Right cardiac atrium (tissue), 5 donors: ENCODE measurements at places on chromosomes 11 and 22.

DNA sequence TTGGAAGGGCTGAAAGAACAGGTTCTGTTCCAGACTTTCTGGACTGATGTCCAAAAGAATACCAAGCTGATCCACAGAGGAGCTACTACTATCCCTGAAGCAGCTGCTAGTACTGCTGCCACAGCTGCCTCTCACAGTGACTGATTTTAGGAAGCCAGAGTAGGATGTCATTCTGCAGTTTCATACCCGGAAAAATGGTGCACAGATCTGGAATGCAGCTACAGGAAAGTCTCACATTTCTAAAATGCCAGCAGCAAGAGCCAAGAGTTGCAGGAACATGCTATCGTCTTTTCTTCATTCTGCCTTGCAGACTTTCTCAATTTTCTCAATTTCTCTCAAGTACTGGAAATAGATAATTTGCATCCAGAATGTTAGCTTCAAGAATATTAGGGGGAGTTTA, 19.4 kb upstream of the CCDC179 start:
- DNase-seq = no peak

DNA sequence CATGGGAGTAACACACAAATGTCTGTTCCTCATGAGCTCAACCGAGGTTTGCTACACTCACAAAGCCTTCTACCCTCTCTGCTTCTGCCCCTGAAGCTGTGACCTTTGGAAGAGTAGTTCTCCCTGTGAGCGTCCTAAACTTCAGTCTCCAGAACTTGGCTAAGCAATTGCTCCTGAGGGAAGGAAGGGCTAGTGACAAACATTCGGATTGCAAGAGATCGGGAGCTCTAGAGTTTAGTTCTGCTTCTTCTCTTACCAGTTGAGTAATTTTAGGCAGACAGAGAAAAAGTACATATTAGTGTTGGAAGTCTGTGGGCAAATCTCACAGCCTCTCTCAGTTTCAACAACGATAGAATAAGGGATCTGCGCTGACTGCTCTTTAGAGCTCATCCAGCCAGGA, 27.3 kb upstream of the ELF5 start:
- no peak for DNase-seq

GRCh38 chr11:134401825-134402809, 9.9 kb downstream of the B3GAT1 start:
- no peak for DNase-seq

DNA sequence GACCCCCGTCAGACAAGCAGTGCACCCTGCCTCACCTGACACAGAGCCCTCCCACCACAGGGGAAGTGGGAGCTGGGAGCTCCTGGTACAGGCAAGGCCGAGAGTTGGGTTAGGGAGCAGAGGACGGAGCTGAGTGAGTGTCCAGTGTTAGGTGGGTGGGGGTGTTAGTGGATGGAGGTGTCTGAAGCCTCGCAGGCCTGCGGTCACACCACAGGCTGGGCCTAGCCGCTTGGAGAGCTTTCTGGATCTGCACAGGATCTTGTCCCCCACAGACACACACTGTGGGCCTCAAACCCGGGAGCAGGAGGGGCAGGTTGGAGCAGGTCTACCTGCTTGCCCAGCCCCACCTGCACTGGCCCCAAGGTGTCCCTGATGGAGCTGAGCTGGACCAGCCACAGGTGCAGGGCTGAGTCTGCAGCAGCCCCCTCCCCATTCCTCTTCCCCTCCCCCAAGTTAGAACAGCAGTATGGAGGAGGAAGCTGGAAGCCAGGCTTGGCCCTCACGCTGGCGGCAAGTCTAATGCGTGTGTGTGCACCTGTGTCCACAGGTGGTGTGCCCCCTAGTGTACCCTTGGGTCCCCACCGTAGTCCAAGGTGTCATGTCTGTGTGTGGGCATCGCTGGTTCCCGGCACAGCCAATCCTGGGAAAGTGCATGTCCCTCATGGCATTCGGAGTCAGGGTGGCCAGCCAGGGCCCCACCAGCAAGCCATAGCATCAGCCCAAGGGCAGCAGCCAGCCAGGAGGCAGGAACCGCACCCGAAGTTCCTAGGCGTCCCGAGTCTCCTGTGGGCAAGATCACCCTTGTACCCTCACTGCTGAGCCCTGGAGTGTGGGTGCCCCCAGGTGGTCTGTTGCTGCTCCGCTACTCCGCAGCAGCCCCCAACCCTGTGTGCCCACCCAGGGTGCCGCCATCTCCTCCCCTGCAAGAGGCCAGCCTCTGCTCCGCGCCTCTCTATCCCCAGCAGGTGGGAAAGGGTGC, 2.0 kb upstream of the GATD1 start:
- DNase-seq = peak; percentile 60

DNA sequence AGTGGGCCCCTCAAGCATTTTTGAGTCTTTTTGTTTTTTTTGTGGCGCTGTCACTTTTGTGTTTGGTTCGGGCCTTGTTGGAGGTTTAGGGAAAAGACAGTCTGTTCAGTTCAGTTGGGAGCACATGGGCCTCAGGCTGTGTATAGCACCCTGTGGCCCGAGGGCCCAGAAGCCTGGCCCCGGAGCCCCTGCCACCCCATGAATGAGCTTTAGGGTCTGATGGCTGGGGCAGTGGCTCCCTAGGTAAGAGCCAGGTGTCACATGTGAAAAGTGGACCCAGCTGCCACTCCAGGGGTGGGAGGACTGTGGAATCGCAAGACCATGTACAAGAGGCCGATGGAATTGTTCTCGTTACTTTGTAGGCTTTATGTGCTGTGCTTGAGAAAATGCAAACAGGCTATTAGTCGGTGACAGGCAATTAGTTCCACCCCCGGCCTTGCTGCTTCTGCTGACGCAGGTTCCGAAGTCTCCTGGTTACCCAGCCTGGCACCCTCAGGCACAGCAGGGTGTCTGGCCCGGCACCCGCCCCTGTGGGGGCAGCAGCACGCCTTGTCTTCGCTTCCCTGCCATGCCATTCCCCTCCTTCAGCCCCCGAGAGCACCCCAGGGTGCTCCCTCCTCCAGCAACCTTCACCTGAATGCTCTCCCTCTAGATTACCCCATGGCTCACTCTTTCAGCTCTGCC, 38.2 kb upstream of the PARVG start:
- no peak for DNase-seq

DNA sequence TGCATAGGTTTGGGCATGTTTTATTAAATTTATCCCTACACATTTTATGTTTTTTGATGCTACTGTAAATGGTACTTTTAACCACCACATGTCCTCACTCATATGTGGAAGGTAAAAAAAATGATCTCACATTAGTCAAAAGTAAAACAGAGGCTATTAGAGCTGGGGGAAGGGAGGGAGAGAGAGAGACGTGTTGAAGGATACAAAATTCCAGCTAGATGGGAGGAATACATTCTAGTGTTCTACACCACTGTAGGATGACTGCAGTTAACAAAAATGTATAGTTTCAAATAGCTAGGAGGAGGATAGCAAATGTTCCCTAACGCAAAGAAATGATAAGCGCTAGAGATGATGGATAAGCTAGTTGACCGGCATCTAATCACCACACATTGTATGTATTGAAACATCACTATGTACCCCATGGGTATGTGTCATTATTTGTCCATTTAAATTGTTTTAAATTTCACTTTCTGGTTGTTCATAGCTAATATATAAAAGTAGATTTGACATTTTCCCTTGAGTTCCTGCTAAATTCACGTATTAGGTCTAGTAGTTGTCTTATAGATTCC, 9.9 kb upstream of the GNB1L start:
- no peak for DNase-seq

DNA sequence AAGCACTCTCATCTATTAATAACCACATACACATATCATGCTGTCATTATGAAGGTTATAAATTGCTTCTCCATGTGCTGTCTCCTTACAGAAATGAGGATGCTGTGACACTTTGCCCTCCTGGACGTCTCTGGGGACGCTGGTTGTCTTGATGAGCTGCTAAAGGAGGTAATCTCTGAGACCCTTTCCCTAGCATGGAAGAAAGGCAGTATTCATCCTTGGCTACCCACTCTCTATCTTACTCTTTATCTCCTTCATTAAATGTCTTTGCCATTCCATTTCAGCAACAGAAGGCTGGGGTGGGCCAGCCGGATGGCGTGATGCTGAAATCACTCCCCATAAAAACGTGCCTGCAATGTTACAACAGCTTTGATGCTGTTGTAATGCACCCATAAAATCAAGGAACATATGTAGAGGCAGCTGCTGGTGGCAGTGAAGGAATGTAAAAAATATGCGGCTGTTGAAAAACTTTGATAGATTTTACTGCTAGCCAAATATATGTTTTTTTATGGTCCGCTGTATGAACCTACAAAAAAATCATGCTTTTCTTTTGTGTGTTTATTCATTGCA, 715.1 kb upstream of the API5 start:
- DNase-seq = no peak

DNA sequence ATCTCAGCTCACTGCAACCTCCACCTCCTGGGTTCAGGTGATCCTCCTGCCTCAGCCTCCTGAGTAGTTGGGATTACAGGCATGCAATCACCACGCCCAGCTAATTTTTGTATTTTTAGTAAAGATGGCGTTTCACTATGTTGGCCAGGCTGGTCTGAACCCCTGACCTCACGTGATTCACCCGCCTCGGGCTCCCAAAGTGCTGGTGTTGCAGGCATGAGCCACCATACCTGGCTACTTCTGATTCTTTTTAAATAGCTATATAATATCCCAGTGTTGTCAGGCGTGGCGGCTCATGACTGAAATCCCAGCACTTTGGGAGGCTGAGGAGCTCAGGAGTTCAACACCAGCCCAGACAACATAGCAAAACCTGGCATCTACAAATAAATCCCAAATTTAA, 20.7 kb downstream of the TMEM41B start:
- no peak for DNase-seq

DNA sequence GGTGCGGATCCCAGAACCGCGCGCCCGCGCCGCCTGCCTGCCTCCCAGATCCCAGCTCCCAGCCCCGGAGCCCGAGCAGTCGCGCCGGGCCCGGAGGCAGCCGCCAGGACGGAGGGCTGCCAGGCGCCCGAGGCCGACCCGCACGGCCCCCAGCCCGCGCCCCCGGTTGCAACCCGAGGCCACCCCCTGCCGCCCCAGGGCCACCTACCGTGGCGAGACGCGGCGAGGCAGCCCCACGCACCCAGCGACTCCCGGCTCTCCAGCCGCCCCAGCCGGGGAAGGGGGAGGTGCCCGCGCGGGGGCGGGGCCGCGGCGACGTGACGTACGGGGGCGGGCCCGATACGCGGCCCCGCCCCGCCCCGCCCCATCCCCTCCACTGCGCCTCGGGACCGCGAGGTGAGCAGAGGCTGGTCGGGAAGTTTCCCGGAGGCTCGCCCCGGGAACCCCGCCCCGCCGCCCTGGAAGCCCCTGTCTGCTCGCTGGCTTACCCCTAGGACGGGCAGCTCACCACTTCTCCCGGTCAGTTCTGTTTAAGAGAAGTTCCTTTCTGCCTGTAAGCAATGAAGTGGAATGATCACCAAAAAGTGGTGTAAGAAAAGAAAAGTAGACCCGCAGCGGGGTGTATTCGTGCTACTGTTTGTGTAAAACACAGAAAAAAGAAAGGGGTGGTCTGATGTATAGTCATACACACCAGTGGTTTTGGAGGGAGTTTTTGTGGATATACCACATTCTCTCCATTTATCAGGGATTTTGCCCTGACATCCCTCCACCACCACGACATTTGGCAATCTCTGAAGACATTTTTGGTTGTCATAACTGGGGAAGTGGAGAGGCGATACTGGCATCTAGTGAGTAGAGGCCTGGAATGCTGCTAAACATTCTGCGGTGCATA, at the start of gene TPST2:
Gene TPST2, minus strand, starts transcription at position 288 of the 892 bp plus-strand sequence. CDS start 48,502 bp downstream, outside the sequence.
- DNase-seq = peak; percentile 93

GRCh38 chr11:10490032-10490397, 35.0 kb downstream of the AMPD3 start:
- DNase-seq = no peak

GRCh38 chr11:131195661-131196517, 174.5 kb upstream of the NTM start:
- peak; percentile 45 for DNase-seq

DNA sequence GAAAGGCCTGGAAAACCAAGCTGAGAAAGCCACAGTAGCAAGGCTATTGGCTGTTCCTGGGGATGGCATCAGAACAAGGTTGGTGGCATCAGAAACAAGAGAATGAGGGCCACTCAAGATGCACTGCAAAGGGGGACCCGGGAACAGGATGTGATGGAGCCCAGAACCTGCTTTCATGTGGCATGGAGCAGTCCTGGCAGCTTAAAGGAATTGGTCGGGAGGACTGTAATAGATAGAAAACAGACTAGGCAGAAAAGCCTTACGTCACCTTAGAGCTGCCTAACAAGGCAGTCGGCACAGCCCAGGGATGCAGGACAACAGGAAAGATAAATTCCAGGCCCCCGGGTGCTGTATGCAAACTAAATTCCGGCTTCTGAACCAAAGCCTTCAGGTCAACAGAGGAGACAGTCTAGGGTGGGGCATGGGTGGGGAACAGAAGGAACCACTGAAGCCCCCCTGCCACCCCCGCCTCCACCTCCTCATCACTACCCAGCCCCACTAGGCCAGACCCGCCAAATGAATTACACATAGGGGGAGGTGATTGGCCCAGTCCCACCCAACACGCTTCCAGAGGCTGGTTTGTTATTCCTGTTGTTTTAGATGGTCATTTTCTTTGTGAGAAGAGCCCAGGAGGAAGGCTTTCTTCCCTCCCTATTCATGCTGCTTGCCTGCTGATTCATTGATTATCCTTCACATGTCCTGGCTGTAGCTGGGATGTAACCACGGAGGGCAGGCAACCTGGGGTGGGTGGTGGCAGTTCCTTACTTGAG, 25.7 kb upstream of the LRRC55 start:
- no peak for DNase-seq
